ENCODE measurements at places on chromosomes 12 and 14.

DNA sequence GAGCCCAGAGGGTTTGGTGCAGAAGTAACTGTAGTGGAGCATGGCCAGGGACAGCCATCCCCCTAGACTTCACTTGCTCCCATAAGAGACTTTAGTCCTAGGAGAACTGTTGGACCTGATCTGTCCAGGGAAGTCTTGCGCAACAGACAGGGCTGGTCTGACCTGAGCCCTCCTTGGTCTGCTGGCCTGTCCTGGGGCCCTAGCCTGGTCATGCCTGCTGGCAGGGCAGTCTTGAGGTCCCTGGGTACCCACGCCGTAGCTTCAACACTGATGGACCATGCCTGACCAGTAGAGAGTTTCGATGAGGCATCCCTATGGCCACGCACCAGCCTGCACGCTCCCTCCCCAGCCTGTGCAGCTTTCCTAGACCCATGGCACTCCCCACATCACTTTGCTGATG, 305.7 kb downstream of the GPHN start:
- no peak for DNase-seq

GRCh38 chr12:19003141-19003540, 126.4 kb upstream of the PLEKHA5 start:
- no peak for DNase-seq

GRCh38 chr12:53791735-53792326, 40.1 kb upstream of the CISTR start:
- no peak for DNase-seq

- no peak for DNase-seq
Measured at GRCh38 chr12:107530701-107531100, 154.9 kb upstream of the PWP1 start.

DNA sequence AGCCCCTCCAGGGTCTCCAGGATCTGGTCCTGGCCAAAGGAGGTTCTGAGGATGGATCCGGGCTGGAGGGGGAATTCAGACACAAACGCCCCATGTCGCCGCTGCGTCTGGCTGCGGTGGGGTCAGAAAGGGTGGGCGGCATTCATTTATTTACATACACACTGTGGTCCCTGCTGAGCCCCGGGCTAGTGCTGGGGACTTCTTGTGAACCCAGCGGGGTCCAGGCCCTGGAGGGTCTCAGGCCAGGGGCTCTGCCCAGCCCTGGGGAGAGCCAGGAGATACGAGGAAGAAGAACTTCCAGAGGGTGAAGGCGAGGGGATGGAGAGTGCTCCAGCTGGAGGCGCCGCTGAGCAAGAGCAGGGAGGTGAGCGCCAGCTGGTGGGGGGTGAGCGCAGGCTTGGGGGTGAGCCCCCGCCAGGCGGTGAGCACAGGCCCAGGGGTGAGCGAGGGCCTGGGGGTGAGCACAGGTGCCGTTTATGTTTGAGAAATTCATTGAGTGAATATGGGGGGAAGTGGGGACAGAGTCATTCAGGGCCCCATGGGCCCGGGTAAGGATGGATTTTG, 68.1 kb downstream of the NCOR2 start:
- no peak for DNase-seq

GRCh38 chr12:6574576-6575295, 6.6 kb upstream of the NOP2 start:
- no peak for DNase-seq

DNA sequence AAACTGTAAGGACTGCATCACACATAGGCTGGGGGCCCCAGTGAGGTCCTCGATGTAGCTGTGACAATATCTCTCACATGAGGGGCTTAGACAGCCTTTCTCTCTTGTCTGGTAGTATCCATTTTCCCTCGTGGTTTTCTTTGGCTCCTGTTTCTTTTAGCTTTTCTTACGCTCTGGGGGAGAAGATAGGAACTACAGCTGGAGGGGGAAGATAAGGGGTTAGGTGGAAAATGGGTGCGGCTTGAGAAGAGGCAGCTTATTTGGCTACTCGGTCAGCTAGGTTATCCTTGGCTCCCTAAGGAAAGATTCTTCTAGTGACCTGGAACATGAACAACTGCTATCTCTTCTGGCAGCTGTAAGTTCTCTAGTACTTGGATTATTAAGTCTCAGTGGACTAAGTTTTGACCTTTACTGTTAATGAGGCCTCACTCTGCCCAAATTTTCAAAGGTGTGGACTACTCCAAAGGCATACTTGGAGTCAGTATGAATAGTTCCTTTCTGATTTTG, 28.7 kb upstream of the CPNE8 start:
- no peak for DNase-seq

GRCh38 chr12:25384893-25385248, 134.1 kb upstream of the KRAS start:
- DNase-seq: no peak

- DNase-seq: no peak
Measured at GRCh38 chr12:124764451-124764850, 99.2 kb downstream of the SCARB1 start.

GRCh38 chr12:38374751-38375150, 58.2 kb downstream of the ALG10B start:
- DNase-seq: no peak
